ENCODE measurements at places on chromosomes 7 and 10.
A peak's percentile ranks its signal among the peaks of the same experiment; 100 is the strongest.

DNA sequence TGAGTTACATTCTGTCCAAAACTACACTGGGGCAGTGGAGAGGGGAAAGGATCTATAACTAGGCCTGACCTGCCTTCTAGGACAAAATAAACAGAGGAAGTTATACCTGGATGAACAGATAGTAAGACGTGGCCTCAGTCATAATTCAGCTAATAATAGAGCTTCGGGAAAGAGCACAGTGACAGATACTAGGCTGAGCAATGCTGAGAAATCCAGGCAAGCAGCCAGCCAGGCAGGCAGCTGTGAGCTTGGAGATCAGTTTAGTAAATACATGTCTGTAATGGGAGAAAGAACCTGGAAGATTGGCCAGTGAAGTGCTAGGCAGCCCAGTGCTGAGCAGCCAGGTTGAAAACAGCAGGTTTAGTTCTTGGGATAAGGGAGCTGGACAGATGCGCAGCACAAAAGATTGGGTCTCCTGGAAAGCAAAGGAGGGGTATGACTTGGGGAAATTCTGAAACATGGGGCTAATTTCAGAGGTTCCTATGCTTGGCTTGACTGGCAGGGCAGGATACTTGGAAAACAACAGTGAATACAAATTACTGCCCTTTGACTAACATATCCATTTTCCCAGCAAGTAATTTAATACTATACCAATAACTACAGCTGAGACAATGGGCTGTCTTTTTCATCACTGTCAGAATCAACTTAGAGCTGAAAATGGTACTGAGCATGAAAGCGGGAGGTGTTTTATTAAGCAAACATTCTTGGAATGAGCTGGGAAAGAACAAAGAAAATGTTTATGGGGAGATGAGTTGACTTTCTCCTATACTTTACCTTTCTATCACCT lies 140.8 kb downstream of the DGKB start:
- no peak overlapping the region for H3K4me3 ChIP-seq
- H3K4me1 ChIP-seq = no peaks in the 10 kb centered on the region

DNA sequence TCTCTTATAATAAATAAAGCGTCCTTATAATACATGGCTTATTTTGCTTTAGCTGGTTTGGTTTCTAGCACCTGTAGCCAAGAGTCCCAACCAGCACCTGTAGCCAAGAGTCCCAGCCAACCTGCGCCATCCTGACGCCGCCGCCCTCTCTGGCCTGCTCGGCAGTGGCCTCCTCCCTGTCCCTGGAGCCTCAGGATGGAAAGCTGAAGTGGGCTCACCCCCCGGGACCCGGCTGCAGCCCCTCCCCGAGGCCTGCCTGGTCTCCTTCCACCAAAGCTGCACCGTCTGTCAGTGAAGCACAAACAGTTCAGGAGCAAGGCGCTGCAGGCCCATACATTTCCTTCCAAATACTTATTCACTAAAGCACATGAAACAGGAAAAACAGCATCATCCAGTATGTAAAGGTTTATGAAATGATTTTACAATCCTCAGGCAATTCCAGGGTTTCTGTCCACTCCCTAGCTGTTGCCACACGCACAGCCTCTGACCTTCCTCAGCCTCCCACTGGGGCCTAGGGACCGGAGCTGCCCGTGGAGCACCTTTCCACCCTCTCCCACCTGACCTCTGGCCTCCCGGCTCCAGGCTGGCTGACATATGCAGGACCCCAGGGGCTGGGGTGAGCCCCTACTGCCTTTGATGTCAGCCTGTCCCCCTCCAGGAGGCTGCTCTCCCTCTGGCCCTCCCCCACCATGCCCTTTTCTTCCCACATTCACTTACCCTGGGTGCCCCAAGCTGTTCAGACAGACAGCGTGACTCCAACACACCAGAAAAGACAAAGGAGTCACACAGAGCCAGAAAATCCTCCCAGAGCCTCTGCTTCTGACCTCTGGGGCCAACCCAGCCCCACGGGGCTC lies 149.6 kb upstream of the PPP2R2D start:
- H3K4me1 ChIP-seq = no peaks in the 10 kb centered on the region
- H3K27ac ChIP-seq = no peak overlapping the region
- no peak overlapping the region for H3K4me3 ChIP-seq
- H3K36me3 ChIP-seq = no peaks in the 10 kb centered on the region
- H3K27me3 ChIP-seq = no peaks in the 10 kb centered on the region

DNA sequence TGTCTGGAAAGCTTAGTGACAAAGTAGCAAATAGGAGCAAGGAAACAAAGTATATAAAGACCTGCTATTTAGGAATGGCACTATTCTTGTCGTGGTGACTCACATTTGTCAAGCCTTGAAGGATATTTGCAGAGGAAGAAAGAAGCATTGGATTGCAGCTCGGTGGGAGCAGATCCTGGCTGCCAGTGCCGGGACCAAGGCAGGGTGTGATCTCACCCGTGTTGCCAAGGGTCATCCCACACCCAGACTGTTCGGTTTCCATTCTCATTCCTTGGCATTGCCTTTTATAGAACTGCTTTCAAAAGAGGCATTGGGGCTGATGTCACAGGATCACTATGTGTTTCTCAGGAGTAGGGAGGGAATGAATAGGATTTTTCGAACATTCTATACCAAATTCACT lies 176.2 kb downstream of the GALNT17 start:
- no peaks in the 10 kb centered on the region for H3K36me3 ChIP-seq
- no peak overlapping the region for H3K27ac ChIP-seq
- H3K4me3 ChIP-seq = no peak overlapping the region
- no peak for DNase-seq
- H3K27me3 ChIP-seq = no peaks in the 10 kb centered on the region

GRCh38 chr10:11209830-11210181 lies 192.1 kb downstream of the CELF2 start:
- H3K36me3 ChIP-seq = peaks cover 68% of the 10 kb centered on the region
- peak overlapping the region; percentile 97 for H3K27ac ChIP-seq
- peaks cover 86% of the 10 kb centered on the region for H3K4me1 ChIP-seq
- peak; percentile 64 for DNase-seq

DNA sequence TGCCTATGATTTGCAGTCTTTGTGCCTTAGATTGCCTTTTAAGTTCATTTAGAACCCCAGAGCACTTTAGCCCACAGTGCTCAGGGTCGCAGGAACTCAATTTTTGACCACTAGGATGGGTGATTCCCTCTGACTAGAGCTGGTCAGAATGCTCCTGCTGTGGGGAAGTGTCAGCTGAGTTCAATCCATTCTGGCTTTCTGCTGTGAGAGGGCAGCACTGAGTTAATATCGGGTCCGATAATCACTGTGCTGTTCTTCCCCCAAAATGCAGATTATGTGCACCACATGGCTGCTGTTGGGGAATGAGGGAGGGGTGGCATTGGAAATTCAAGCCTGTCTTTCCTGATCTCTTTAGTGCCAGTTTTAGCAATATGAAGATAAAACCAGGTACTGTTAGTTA lies 886.4 kb downstream of the DNAJB9 start:
- no peak overlapping the region for H3K4me3 ChIP-seq
- H3K27ac ChIP-seq = no peak overlapping the region
- H3K4me1 ChIP-seq = no peaks in the 10 kb centered on the region
- DNase-seq = no peak

GRCh38 chr7:155983176-155983815 lies 171.0 kb upstream of the SHH start:
- no peaks in the 10 kb centered on the region for H3K4me1 ChIP-seq
- no peak overlapping the region for H3K27ac ChIP-seq
- no peak overlapping the region for H3K4me3 ChIP-seq
- H3K36me3 ChIP-seq = no peaks in the 10 kb centered on the region
- no peak for DNase-seq

GRCh38 chr7:156194813-156195212 lies 382.6 kb upstream of the SHH start:
- DNase-seq = no peak
- no peak overlapping the region for H3K27ac ChIP-seq
- no peaks in the 10 kb centered on the region for H3K4me1 ChIP-seq
- H3K36me3 ChIP-seq = no peaks in the 10 kb centered on the region
- H3K4me3 ChIP-seq = no peak overlapping the region
- peaks cover 2% of the 10 kb centered on the region for H3K27me3 ChIP-seq

DNA sequence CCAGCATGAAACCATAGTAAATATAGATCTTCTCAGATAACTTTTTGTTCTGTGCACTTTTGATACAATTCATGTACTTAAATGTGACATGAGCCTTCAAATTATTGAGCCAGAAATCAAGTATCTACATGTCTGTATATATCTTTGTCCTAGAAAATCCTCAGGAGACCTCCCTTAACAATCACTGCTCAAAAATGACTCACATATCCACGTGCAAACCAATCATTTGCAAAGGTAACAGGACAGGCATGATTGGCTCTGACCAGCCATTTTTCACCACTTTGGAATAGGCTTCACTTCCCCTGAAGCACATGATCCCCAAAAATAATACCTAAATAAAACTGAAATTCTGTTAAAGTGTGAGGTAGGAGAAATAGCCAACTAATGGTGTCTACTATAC lies 902.5 kb downstream of the PCDH15 start:
- no peak overlapping the region for H3K27ac ChIP-seq
- no peaks in the 10 kb centered on the region for H3K36me3 ChIP-seq
- no peak for DNase-seq

GRCh38 chr7:137757146-137757925 lies 89.4 kb downstream of the DGKI start:
- H3K4me3 ChIP-seq = no peak overlapping the region
- H3K27me3 ChIP-seq = no peaks in the 10 kb centered on the region
- no peaks in the 10 kb centered on the region for H3K4me1 ChIP-seq
- no peak for DNase-seq
- no peaks in the 10 kb centered on the region for H3K36me3 ChIP-seq

GRCh38 chr7:23264916-23265458 lies 18.4 kb downstream of the GPNMB start:
- H3K27me3 ChIP-seq = peaks cover 2% of the 10 kb centered on the region
- H3K36me3 ChIP-seq = no peaks in the 10 kb centered on the region
- H3K27ac ChIP-seq = no peak overlapping the region
- no peak for DNase-seq
- peaks cover 3% of the 10 kb centered on the region for H3K4me1 ChIP-seq
- H3K4me3 ChIP-seq = no peak overlapping the region

DNA sequence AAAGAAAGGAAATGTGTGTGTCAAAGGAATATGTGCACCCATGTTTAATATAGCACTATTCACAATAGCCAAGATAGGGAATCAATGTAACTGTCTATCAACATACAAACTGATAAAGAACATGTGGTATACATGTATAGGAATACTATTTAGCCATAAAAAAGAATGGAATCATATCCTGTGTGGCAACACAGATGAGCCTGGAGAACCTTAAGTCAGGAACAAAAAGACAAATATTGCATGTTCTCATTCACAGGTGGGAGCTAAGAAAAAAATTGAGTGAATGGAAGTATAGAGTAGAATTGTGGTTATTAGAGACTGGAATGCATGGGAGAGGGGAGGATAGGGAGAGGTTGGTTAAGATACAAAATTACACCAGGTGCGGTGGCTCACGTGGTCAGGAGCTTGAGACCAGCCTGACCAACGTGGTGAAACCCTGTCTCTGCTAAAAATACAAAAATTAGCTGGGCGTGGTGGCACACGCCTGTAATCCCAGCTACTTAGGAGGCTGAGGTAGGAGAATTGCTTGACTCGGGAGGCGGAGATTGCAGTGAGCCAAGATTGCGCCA lies 10.5 kb downstream of the URGCP start:
- peaks cover 20% of the 10 kb centered on the region for H3K36me3 ChIP-seq
- no peaks in the 10 kb centered on the region for H3K27me3 ChIP-seq
- H3K4me1 ChIP-seq = peaks cover 18% of the 10 kb centered on the region
- H3K4me3 ChIP-seq = no peak overlapping the region
